ENCODE measurements at places on chromosomes 3 and 15.

GRCh38 chr15:74892313-74892712 lies 2.5 kb downstream of the MPI start:
- DNase-seq = peak; percentile 70

DNA sequence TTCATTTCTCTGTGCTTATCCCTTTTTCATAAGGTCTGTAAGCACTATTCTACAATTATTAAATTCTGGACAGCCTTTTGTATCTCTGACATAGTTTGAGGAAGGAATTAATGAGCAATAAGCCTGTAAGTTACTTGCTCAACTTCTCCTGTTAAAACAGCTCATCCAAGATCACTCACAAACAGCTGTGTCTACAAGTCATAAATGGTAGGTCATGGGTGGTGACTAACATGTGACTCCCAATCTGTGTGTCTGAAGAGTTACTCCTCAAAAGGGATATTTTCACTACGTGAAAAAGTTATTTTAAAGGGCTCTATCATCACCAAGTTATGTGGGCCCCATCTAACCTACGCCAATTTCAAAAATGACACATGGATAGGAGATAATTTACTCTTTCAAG lies 145.2 kb upstream of the CBLB start:
- DNase-seq = peak; percentile 83

DNA sequence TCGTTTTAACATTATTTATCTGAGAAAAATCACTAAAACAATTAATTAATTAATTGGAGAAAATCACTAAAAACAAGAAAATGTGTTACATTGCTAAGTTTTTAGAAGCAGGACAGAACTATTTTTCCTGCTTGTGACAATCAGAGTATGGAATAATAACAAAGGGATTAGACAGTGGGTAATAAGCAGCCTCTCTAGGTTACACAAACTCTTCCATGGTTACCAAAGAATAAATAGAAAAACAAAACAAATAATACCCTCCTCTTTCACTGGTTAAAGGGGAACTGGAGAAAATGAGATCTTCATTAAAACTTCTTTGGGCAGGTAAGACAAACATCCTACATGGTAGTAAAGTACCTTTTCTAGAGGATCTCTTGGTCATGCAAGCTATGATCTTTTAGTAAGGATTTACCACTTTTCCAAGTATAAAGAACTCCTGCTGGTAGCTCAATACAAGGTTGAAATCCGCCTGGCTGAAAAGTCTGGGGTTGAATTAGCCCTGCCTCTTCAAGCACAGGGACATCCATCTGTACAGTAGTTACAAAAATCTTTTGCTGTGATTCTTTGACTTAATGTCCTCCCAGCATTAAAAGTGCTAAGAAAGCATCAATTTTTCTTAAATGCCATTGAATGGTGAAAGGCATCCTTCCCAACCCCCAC lies 2.5 kb upstream of the PLCH1 start:
- DNase-seq = no peak

GRCh38 chr15:96053031-96053780 lies 277.3 kb upstream of the NR2F2 start:
- DNase-seq = peak; percentile 53

DNA sequence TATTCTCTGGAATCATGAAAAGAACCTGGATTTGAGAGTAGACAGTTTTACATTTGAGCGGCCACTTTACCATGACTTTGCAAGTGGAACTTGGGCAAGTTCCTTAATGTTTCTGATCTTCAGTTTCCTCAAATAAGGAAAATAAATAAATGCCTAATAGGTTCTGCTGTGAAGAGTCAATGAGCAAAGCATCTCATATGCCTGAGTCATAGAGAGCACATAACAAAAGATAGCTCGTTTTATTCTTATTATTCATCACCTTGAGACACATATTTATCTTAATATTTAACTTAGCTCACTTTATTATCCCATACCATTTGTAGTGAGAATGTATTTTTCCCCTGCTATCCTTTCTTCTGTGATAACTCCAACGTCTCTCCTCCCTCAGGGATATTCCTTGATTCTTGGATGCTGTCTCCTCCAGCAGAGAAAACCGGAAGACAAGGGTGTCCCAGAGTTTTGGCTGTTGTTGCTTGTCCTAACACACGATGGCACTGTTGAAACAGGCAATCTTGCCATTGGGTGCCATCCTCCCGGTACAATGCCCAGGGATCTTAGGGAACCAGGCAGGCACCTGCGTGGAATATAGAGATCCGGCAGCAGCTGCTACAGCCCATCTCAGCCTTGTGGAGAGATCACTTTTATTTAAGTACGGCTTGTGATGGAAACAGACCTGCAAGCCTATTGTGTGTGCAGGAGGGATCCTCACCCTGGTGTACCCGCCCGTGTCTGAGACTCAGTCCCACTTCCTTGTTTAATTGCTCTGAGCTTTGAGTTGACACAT lies 33.3 kb upstream of the VPS33B start:
- peak; percentile 80 for DNase-seq

- DNase-seq = no peak
These were observed 76.7 kb upstream of the STRIT1 start for GRCh38 chr3:155370198-155370597.

GRCh38 chr3:34376691-34377090 lies 578.3 kb downstream of the PDCD6IP start:
- peak; percentile 71 for DNase-seq

- peak; percentile 86 for DNase-seq
These were observed at the start of gene MTMR10 for GRCh38 chr15:30991255-30992235. Gene MTMR10, minus strand, starts transcription at chr15:30991628. Its CDS starts 122 bp downstream, at chr15:30991506.

GRCh38 chr15:90221246-90221900 lies 12.4 kb downstream of the CIB1 start:
- DNase-seq = peak; percentile 83

DNA sequence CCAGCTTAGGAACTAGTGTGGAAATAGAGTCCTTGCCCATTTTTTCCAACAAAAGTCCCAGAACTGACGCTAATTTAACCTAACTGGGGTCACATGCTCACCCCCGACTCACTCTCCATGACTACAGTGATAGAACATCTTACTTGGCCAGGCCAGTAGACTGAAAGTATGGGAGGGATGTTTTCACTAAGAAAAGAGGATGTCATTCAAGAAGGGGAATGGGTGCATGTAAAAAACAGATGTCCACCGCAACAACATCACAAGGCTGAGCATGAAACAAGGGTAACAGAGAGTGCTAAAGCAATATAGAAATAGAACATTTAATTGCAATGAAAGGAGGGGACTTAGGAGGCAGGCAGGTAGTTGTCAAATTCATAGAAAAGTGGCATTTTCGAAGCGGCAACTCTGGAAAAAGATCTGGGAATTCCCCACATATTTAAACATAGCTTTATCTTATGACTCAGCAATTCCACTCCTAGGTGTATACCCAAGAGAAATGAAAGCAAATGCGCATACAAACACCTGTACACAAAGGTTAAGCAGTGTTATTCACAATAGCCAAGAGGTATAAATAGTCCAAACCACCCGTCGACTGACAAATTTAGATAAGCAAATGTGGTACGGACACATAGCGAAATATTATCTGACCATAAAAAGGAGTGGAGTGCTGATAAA lies 41.1 kb upstream of the UBE2E2 start:
- peak; percentile 71 for DNase-seq

- no peak for DNase-seq
These were observed 55.6 kb downstream of the AP4E1 start for GRCh38 chr15:50964075-50964474.

DNA sequence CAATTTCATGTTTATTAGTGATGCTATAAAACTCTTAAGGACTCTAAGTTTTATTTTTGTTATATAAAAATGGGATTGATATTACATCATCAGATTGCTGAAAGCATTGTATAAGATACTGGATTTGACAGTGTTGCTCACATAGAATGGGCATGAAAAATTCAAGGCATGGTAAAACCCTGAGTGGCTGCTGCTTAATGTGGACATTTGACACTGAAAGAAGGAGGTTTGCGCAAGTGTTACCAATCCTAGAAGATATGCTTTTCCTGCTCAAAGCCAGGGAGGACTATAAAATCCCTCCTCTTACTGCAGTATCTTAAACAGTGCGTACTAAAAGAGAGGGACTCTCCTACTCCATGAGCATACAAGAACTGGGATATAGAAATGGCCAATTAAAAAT lies 65.8 kb upstream of the PTX3 start:
- DNase-seq = no peak

DNA sequence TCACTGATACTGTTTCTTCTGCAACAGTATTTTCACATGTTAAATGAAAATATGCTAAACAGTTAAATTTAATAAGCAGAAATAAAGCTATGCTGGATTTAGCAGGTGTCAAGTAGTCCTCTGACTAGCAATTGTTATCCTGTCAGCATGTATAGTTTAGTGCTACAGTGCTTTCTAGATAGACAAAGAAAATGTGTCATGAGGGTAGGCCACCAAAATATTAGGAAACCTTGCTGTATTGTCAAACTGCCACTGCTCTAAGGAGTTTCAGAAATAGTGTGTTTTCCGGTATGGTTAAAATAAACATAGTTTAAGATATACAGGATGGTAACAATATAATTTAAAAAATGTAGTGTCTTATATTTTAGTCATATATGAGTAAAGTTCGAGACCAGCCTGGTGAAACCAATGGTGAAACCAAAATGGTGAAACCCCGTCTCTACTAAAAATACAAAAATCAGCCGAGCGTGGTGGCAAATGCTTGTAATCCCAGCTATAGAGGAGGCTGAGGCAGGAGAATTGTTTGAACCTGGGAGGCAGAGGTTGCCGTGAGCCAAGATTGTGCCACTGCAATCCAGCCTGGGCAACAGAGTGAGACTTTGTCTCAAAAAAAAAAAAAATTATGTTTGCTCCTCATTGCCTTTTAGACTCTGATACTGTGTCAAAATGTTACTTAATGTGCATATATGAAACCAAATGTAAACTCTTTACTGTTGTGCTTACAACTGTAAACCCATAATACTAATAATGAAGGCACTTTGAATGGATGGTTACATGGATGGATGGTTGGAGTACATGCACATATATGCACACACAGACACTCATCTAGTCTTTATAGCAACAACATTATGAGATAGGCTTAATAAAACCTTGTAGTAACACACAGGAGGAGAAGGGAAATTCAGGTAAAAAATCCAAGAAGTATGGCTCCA lies 204.8 kb downstream of the RSRC1 start:
- no peak for DNase-seq

DNA sequence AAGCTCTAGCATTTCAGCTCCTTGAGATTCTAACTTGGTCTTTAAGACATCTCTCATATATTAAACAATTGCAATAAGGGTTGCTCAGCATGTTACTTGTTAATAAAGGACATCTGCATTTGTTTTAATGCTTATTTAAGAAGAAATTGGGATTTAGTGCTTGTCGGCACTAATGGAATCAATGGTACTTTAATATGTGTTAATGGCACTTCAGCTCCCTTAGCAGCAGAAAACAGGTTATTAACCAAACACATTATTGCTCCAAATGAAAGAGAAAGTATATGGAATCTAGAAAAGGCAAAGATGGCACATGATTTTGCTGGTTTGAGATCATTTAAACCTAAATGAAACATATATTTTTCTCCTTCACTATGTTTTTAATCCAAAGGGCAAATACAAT lies 137.3 kb upstream of the GOLIM4 start:
- DNase-seq = no peak

GRCh38 chr15:78247911-78248310 lies 13.5 kb upstream of the ACSBG1 start:
- no peak for DNase-seq

DNA sequence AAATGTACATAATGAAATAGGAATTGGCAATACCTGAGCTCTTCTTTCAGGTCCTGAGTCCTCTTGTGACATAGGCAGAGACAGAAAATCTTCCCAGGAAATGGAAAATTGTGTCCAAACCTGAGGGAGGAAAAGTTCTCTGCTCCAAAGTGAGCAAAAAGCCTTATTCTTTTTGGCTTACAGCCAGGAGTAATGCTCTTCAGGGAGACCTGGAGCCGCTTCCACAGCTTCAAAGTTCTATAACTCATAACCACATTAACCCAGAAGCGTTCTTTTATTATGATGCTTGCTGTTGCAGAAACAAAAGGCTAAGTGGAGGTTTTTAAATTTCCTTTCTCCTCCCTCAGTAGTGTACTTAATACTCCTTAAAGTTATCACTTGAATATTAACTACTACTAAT lies 633 bp downstream of the IGSF10 start:
- peak; percentile 17 for DNase-seq

- no peak for DNase-seq
These were observed 5.1 kb upstream of the LTF start for GRCh38 chr3:46469680-46470357.

DNA sequence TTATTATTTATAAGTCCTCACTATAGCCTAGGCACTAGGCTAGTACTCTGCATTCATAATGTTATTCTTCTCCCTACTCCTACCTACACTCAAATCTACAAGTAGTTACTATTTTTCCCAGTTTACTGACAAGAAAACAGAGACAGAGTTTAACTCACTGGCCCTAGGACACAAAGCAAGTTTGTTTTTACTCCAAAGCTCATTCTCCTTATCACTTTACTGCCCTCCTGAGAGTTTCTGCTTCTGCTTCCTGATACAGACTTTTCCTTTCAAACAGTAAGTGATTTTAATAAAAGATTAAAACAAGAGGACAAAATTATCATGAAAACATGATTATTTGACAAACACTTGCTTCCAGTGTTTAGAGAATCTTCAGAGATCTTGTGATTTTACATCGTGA lies 60.6 kb upstream of the CADPS start:
- DNase-seq = no peak

GRCh38 chr15:55789066-55789660 lies 46.2 kb upstream of the PRTG start:
- DNase-seq = no peak

GRCh38 chr15:46856839-46857502 lies 860.3 kb upstream of the SEMA6D start:
- no peak for DNase-seq

DNA sequence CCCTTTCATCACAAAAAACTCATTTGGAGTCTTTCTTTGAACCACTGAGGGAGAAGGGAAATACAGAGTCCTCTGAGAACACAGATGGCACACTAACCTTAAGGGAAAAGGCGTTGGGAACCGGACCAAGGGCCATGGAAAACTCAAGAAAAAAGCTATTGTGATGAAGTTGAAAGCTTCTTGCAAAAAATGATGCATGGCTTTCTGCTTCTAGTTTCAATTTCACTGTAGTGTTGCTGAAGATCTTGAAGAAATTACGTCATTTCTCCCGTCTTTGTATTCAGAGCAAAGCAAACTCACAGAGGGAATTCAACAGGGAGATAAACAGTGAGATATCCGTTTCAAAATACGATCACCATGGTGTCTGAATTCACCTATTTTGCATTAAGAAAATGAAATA lies 642.3 kb upstream of the ADAMTS9 start:
- no peak for DNase-seq

- DNase-seq = no peak
These were observed 572.5 kb downstream of the SQOR start for GRCh38 chr15:46207341-46207740.

DNA sequence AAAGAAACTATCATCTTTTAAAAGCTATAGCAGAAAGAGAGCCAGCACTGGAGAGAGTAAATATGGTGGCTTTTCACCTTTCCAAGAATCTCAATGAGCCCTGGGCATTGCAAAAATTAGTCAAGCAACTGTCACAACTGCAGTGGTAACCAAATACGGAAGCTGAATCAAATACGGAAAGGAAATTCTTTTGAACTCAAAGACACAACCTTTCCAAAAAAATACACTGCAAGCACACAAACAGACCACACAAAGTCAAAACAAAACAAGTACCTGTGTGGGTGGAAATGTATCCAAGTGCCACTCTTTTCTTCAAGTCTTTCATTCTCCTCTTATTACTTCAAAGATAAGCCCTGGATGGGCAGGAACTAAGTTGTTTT lies 17.6 kb downstream of the VGLL4 start:
- no peak for DNase-seq

GRCh38 chr15:73394782-73395181 lies 26.0 kb upstream of the HCN4 start:
- DNase-seq = no peak

GRCh38 chr15:61479613-61480012 lies 250.5 kb upstream of the RORA start:
- DNase-seq = peak; percentile 40

Measured in kidney tubule cell (primary cell).